NCI-H187 (cell line): ENCODE measurements at places on chromosomes 3 and 15.

DNA sequence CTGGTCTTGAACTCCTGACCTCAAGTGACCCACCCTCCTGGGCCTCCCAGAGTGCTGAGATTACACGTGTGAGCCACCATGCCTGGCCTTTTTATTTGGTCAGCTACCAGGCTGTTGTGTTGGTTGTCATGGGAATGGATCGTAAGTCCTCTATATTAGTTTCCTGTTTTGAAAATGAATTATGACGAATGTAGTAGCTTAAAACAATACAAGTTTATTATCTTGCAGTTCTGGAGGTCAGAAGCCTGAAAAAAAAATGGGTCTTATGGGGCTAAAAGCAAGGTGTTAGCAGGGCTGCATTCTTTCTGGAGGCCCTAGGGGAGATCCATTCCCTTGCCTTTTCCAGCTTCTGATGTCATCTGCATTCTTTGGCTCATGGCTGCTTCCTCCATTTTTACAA is 25.1 kb upstream of the HERC1 start:
- DNase-seq = no peak

DNA sequence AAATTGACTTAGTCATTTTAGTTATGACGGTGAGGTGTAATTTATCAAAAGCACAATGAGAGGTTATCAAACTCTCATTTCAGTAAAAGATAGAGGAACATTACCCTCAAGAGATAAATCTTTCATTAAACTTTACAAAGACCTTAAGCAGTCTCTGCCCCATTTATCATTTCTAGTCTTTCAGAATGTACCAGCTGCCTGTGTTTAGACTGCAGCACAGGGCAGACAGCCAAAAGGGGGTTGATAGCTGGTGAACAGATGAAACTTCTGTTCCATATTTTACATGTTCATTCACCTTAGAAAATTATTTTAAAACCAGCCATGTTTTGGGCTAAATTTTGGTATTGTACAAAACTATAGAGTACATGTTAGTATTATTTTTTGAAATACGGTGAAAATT is 514.6 kb upstream of the CNTN3 start:
- DNase-seq = no peak

- no peak for DNase-seq
Measured at GRCh38 chr15:46126581-46126980, 491.8 kb downstream of the SQOR start.

DNA sequence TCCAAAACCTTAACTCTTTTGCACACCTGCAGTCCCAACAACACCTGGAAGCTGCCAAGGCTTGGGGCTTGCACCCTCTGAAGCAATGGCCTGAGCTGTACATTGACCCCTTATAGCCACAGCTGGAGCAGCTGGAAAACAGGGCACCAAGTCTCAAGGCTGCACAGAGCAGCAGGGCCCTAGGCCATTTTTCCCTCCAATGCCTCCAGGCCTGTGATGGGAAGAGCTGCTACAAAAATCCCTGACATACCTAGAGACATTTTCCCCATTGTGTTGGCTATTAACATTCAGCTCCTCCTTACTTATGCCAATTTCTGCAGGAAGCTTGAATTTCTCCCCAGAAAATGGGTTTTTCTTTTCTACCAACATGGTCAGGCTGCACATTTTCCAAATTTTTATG is 231.0 kb downstream of the ZMAT3 start:
- no peak for DNase-seq

GRCh38 chr3:119781330-119782198 is at the start of gene NR1I2:
Gene NR1I2 (plus strand): TSS chr3:119782101.
- no peak for DNase-seq

GRCh38 chr3:40079847-40080240 is 229.7 kb upstream of the EIF1B start:
- no peak for DNase-seq

DNA sequence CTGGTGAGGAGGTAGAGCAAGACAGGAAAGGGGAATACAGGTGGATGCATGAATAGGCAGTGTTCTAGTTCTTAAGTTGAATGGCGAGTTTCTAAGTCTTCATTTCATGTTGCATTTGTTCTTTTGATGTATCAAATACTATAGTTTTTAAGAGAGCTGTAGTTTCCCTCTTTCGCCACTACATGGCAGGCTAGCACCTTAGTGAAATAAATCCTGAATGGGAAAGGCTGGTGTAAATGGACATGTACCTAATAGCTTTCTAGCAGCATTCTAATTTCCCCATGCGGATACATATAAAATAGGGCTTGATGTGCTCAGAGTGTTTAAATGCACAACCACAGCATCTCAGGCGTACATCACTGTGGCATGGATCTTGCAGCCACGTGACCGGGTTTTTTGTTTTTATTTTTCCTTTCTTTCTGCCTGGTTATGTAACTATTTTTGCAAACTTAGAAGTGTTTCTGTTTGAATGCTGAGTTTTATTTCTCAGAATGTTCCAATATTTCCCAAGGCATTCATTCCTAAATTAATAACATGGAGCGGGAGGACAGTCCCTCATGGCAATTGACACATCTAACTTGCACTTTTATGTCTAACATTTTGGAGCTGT is 23.5 kb upstream of the CLN6 start:
- DNase-seq = no peak

DNA sequence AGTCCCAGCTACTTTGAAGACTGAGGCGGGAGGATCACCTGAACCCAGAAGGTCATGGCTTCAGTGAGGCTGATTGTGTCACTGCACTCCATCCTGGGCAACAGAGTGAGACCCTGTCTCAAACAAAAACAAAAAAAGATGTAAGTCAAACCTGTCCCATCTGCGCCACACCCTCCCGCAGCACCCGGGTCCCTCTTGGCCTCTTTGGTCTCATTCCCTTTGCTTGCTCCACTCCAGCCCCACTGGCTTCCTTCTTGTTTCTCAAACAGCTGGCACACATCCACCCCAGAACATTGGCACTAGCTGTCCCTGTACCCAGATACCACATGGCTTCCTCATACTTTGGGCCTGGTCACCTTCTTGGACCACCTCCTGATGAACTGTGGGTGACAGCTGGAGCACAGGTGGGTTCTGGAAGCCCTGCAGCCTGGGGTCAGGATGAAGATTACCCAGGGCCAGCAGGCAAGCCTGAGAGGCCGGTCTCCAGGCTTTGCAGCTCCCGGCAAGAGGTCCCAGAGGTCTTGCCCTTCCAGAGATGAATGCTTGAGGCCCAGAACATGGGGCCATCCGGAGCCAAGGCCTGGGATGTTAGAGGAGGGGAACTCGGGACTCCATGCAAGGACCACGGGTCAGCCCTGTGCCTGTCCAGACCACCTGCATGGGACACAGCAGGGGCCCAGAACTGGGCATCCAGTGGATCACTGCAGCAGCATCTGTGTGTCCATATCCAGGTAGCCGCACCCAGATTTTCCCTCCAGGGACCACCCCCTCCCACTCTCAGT is 10.9 kb upstream of the GATA2 start:
- no peak for DNase-seq

- DNase-seq = no peak
Measured at GRCh38 chr3:59935025-59935424, 885.2 kb upstream of the CFAP20DC start.

DNA sequence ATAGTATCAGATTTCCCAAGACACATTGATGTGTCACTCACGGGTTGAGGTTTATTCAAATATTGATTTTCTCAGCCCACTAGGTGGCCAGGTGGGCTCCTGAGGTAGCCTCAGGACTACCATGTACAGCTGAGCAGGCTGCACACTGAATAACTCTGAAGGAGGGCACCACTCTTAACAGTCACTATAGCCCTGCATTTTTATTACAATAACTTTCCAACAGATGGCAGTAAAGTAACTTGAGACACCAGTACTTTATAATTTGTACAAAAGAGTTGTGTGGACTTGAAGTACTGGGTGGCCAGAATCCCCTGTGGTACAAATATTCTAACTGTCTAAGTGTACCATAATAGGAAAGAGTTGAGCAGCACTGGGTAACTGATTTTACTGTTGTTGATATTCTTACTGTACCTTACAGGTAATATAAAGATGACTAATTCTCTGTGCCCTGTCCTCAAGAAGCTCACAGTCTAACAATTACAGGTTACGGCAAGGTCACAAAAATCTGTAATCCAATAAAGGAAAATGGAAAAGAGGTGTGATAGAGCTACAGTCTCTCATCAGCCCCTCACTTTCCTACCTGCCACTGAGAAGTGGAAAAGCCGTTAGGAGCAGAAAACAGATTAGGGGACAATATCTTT is 76.0 kb downstream of the ETFA start:
- DNase-seq = no peak

DNA sequence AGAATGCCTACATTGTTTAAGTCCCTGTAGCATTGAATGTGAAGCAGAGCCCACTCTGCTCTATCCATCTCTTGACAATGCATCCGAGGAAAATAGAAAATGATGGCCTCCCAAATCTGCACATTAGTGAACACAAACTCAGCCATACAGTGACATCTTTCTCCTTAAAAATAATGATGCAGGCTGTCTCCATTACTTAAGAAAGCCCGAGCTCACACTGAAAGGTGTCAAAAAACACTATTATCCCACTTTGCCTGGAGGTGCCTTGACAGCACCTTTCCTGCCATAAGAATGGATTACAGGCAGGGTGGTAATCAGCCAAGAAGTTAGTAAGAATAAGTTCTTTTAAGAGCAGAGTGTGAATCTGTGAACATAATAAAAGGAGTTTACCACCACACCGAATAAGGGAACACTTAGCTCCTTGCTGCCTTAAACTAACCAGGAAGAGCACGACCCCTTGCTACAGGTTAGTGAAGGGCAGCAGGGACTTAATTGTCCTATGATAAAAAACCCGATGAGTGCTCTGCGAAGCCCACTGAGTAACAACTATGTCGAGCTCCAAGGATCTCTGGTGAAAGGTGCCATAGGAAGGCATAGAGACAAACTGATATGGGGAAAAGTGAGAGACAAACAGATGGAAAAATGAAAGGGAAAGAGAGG is 123.2 kb upstream of the TUSC7 start:
- DNase-seq = no peak

DNA sequence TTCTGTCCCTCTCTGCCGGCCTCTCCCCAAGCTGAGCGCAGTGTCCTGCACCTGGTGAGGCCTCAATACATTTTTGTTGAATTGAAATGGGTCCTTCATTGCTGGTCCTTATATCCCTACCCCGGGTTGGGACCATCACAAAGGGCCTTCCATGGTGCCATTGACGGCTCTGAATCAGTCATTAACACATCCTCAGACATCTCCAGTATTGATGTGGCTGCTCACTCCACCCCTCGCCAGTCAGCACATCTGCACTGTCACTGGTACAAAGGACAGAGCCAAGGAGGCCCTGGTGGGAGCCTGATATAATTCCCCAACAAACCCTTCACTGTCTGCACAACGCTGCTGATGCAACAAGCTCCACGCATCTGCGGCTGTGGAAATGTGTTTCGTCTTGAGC is 191.6 kb upstream of the TOPAZ1 start:
- DNase-seq = no peak

- DNase-seq = no peak
Measured at GRCh38 chr3:88307666-88308065, 157.9 kb downstream of the C3orf38 start.

DNA sequence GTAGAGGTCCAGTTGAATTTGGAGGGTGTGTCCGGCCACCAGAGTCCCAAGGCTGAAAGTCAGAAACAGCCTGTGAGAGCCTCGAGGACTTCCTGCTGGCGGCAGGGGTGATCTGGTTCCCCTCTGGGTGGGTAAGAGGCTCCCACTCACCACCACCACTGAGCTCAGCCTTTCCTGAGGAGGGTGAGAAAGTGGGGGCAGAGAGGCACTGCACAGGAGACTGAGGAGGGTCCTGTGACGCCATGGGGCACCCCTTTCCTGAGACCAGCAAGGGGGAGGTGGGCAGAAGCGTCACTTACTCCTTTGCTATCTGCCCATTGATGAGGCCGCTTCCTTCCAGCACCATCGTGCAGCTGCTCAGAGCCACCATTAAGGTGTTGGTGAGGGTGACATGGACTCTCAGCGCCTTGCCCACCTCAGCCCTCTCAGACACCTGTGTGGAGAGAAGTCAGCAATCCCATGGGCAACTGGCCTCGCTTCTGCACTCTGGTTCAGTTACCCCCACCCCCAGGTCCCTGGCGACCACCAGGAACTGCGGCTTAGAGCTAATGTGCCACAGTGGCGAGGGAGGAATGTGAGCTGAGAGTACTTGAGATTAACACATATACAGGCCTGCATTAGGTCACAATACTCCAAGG is 10.0 kb upstream of the TGM5 start:
- DNase-seq = no peak
